ENCODE measurements at places on chromosomes 6 and 20.
A peak's percentile ranks its signal among the peaks of the same experiment; 100 is the strongest.

DNA sequence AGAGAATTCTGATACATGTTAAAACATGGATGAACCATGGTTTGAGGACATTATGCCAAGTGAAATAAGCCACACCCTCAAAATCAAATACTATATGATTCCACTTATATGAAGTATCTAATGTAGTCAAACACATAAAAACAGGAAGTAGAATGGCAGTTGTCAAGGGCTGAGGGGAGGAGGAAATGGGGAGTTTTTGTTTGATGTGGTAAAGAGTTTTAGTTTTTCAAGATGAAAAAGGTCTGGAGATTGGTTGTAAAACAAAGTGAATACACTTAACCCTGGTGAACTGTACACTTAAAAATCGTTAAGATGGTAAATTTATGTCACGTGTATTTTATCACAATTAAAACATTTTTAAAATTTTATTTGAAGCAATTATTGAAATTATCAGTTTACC lies 127.4 kb upstream of the GRIK2 start:
- DNase-seq = no peak

GRCh38 chr6:133314947-133315346 lies 73.8 kb downstream of the EYA4 start:
- no peak for DNase-seq

- peak; percentile 71 for DNase-seq
Measured at GRCh38 chr6:17015144-17015543, 86.7 kb upstream of the STMND1 start.

- peak; percentile 93 for DNase-seq
Measured at GRCh38 chr6:26270903-26271667, 93.9 kb upstream of the BTN3A2 start.

DNA sequence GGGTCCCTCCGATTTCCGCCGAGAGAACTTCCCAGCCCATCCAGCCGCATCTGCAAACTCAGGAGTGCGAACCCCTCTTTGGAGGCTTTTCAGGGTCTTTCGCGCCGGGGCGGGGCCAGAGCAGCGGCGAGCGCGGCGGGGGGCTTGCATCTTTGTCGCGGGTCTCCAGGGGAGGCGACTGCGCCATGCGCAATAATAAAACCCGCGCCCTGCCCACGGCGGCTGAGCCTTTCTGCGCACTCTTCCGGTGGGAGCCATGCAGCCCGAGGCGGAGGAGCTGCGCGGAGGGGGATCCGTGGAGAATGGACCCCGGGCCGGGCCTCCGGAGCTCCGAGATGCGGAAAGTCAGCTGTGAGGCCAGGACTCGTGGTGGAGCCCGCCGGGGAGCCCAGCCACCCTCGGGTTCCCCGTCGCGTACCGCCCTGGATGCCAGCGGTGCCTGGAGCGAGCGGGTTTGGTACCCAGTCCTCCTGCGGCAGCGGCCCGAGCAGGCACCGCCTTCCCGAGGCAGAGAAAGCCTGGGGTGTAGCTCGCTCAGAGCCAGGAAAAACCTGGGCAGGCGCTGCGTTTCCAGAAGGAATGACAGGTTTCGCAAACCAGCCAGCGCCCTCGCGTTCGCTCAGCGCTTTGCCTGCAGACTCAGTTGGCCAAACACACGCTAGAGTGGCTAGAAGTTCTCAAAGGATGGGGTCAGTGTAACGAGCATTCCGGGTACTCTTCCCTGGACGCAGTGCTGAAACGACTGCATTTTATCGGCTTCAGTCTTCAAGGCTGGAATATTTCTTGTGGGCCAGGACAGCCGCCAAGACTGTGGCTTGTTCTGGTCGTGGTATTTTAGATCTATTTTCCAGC lies 1.2 kb downstream of the AKAP12 start:
- peak; percentile 80 for DNase-seq

GRCh38 chr6:31663961-31664789 lies 622 bp downstream of the GPANK1 start:
- DNase-seq = peak; percentile 78

DNA sequence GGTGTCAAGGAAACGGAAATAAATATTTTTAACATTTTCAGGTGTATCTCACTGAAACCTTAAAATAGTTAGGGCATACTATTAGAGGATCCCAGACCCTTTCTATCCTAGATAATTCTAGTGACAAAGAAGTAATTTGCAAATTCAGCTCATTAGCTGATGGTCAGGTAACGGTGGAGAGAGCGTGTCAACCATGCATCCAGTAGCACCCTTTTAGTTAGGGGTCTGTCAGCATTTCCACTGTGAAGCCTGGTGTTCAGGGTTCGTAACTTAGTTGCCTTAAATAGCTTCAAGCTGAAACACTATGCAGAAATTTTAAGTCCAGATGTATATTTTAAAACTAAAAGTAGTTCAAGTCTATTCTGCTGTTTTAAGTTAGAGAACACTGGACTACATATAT lies 48.5 kb upstream of the SUPT3H start:
- no peak for DNase-seq

DNA sequence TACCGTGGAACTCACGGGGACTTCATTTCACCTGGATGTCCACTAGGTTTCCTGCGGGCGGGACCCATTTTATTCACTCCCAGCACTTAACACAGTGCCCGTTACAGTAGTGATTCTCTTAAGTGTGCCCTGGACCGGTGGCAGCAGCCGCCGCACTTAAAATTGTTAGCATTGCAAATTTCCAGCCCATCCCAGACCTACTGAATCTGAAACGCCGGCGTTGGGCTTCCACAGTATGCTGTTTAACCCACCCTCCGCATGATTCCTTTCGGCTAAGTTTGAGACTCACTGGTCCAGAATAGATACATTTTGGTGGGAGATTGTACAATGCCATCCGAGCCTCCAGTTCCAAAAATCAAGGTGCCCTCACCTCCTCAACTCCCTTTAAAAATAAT lies 967 bp downstream of the SMPDL3A start:
- no peak for DNase-seq

DNA sequence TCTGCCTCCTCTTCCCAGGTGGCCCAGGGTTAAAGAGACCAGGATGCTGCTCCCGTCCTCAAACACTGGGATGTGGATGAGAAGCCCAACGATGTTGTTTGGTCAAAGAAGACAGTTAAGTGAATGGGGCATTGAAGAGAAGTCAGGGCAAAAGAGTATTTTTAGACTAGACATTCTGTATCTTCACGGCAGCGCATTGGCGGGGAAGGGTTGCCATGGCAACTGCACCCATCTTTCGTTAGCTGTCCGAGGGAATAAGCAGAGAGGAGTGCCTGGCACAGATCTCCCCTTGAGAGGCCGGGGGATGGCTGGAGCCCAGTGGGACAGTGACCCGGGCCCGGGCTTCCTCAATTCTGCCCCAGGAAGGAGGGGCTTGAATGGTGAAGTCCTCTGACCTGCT lies 56.4 kb upstream of the GPR31 start:
- DNase-seq = no peak

DNA sequence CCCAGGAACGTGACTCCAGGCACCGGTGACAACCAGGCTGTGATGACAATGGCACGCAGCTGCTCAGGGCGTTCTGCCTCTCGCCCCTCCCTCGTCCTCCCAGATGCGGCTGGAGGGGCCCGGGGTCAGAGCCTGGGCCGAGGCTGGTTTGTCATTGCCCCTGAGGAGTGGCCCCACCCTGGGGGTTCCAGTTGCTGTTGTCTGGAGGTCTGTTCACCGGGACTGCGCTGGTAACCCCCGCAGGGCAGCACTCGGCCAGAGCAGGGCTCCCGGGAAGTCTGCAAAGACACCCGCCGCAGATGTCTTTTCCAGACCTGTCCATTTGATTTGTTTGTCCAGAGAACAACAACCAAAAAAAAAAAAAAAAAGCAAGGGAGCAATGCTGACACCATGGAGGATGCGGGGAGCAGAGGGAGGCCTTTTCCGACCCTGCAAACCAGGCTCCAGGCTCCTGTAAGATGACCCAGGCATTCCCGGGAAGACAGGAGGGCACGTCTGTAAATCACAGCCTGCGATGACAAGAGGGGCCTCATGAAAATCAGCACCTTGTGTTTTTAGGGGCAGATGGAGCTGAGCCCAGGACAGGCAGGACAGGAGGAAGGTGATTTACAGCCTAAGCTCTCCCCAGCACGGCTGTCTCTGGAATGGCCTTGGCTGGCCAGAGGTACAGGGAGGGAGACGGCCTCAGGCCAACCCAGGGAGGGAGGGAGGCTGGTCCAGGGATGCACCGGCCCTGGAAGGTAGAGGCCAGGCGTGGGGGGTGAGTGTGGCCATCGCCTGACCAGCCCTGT lies 189.3 kb downstream of the ERMARD start:
- DNase-seq = no peak

- no peak for DNase-seq
Measured at GRCh38 chr6:39213195-39213920, 15.9 kb downstream of the KCNK5 start.

- peak; percentile 97 for DNase-seq
Measured at GRCh38 chr20:58623579-58624473, 27.3 kb upstream of the STX16 start.

DNA sequence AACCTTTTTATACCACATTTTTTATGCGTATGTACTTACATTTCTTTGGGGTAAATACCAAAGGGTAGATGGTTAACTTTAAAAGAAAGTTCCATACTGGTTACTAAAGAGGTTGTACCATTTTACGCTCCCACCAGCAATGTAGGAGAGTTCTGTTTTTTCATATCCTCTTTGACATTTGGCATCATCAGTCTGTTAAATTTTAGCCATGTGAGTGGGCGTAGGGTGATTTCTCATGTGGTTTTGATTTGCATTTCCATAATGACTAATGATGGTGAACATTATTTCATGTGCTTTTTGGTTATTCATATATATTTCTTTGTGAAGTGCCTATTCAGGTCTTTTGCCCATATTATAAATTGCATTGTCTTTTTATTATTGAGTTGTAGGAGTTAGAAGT lies 194.2 kb downstream of the PRL start:
- DNase-seq = no peak

GRCh38 chr6:168216751-168217191 lies 102.8 kb downstream of the DACT2 start:
- DNase-seq = peak; percentile 34

- DNase-seq = no peak
Measured at GRCh38 chr6:152821525-152821924, 70.9 kb downstream of the VIP start.

DNA sequence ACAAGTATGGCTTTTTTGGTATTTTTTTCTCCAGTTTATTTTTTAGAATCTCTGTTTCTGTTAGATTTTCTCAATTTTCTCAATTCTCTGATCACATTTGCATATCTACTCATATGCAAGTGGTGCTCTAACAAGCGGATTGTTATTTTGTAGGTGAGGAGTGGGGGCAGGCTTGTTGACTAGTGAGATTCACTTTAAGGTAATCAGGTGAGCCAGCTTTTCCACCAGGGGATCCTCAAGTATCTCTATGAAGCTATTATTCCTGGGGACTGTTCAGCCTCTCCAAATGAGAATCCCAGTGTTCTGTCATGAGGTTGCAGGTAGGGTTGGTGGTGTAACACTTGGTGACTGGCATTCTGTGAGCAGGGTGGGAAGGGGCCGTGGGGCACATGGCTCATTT lies 274.3 kb upstream of the FERMT1 start:
- no peak for DNase-seq

- DNase-seq = no peak
Measured at GRCh38 chr6:46135176-46135575, 5.4 kb downstream of the ENPP4 start.

GRCh38 chr20:57772349-57772964 lies 62.6 kb upstream of the PMEPA1 start:
- peak; percentile 66 for DNase-seq

- DNase-seq = no peak
Measured at GRCh38 chr6:81572020-81572419, 180.5 kb downstream of the TENT5A start.

DNA sequence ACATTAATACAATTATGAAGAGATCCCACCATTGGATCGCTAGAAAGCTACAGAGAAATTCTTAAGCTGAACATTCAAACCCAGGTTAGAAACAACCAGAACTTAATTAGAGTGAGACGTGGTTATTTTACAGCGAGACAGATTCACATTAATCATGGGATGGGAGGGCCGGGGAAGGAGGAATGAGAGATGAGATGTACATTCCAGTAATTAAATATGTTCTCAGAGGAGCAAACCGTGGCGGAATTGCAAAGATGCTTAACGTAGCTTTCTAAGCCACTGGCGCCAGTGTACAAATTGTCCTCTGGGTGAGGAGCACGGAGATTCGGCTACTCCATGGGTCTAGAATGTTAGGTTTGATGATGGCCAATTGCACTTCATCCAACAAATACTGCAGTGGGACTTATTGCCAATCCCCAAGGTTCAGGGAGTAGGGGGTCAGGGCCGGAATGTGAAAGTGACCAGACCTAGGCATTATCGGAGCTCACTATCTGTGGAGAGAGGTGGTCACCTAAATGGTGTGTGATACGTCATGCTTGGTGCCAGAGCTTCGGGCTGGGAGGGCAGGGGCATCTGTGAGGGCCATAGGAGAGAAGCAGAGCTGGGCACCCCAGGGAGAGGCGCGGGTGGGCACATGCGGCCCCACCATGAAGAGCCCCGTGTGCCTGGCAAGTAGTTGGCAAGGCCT lies 114.7 kb downstream of the EDN3 start:
- no peak for DNase-seq

- DNase-seq = peak; percentile 99
Measured at GRCh38 chr20:35883778-35884540, 70.3 kb downstream of the SCAND1 start.

GRCh38 chr6:52299653-52300052 lies 15.1 kb upstream of the MCM3 start:
- no peak for DNase-seq

DNA sequence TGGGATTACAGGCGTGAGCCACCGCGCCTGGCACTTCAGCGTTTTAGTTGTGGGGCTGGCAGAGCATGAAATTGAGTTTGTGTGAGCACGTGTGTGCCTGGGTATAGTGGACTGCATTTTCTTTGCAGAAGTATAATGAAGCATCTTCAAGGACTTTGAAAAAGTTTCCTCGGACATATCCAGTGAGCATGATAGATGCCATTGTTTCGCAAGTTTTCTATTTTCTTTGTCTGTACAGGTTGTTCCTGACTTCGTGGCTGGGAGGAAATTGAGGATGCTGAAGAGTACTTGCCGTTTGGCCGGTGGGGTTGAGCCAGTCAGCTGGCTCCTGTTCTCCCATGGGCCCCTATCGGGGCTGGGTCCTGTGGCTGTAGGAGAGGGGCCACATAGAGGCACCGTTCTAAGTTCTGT lies 55.9 kb downstream of the RREB1 start:
- DNase-seq = no peak

DNA sequence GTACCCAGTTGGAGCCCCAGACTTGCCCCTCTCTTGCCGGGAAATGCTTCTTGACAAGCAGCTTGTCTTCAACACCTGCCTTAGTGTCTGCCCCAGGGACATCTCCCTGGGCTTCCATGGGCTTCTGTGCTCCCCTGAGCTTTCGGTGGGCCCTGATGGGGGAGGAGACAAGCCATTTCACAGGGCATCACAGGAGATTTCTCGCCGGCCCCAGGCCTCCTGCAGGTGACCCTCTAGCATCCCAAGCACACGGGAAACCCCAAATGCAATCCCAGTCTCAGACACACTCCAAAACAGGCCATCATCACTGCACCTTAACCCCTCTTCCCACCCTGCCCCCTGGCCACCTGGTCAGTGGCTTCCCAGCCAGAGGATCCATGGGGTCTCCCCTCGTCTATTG lies 74.5 kb downstream of the JPH2 start:
- no peak for DNase-seq

DNA sequence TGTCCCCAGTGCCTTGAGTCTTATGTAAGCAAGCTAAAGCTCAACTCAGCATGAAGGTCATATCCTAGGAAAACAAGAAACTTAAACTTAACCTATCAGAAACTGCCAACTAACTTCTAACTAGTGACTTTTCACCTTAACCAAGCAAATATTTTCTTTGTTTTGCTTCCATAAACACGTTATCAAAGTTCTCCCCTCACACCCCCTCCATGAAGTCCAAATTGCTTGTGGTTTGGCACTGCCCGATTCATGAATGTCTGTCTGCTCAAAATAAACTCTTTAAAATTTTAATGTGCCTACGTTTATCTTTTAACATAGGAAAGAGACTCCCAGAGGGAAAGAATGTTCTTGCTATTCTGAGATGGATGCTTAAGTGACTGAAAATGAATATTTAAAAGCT lies 34.9 kb downstream of the GSTA2 start:
- no peak for DNase-seq
